Cerebellar nuclear complex (tissue), 1 donor: ENCODE measurements at places on chromosomes 12 and 14.
A peak's percentile ranks its signal among the peaks of the same experiment; 100 is the strongest.

GRCh38 chr12:31220633-31221550 is 105.1 kb downstream of the SINHCAF start:
- no peak for DNase-seq

DNA sequence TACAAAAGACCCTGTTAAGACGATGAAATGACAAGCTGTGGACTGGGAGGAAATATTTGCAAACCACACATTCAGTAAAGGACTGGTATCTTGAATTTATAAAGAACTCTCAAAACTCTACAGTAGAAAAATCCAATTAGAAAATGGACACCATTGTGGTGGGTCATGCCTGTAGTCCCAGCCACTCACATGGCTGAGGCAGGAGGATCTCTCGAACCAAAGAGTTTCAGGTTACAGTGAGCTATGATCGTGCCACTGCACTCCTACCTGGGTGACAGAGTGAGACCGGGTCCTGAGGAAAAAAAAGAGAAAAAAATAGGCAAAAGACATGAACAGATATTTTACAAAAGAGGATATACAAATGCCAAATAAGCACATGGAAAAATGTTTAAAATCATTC is 41.9 kb downstream of the TTC6 start:
- DNase-seq: no peak

- DNase-seq: no peak
Observed at GRCh38 chr12:99024870-99025269, 379.8 kb downstream of the APAF1 start.

DNA sequence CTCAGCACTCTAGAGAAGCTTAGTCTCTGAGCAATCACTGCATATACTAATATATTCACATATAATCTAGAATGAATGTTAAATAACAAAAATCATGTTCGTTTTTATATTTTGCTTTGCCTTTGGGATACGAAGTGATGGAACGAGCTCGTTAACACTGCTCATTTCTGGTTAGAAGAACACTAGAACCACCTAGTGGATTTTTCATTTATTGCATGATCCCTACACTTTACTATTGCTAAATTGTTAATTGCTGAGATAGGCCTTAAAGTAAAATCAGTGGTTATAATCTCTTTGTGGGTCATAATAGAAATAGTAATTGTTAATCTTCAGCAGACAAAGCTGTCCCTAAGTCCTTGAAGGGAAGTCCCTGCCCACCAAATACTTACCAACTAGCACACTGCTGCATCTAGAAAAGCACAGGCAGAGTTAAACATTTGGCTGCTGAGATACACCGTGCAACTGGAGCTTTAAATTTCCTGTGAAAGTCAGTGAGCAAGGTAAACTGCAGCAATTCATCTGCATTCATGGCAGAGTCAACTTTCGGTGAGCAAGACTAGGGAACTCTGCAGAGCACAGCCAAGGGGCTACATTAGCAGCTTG is 353.7 kb downstream of the APAF1 start:
- peak; percentile 40 for DNase-seq

DNA sequence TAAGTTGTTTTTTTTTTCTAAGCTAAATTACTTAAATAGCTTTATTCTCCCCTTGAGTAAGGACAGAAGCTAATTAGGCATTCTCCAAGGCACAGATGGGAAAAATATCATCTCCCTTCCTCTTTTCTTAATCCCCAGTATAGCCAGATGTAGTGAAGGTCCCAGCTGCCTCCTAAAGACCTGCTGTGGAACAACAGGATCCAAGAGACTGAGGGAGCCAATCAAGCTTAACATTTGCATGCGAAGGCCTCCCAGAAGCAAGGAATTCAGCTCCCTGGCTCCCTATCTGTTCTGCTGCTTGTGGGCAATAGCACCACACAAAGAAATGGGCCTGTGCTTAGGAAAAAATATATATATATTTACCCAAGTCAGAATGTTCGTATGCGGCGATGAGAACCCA is 255.2 kb downstream of the SYT1 start:
- no peak for DNase-seq
